Posterior cingulate gyrus (tissue), 11 donors: ENCODE measurements at places on chromosomes 1 and 21.

DNA sequence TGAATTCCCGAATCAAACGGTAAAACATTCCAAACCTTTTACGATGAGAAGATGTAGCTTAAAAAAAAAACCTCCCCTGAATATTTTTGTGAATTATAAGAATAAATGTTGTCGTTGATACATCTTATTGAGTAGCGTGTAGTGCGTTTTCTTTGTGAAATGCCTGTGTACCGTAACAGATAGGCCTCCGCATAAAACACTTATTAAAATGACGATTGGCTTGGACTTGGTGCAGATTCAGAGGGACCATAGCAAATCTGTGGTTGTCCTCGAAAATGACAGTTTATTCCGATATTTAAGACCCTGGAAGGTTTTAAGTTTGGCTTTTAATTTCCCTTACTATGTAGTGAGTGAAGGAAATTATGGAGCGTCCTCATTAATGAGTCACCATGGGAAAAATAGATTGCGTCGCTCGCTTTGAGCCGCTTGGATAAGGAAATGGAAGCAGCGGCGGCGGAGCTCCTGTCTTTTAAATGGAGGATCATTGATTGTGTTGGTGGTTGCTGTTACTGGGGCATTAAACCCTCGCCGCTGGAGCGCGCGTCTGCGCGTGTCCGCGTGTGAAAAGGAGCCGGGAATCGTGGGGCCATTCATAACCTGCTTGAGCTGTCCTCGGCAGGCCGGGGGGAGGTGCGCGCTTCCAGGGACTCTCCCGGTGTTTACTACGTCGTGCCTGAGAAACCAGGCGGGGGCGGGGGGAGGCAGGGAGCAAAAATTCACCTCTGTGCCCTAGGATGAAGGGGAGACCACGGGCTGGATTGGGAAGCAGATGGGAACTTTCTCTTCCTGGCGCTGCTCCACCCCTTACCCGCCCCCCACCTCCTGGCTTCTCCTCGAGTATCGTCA lies 1.6 kb downstream of the SPEN start:
- DNase-seq = peak; percentile 91

GRCh38 chr1:98496256-98496995 lies 165.1 kb upstream of the SNX7 start:
- no peak for DNase-seq

DNA sequence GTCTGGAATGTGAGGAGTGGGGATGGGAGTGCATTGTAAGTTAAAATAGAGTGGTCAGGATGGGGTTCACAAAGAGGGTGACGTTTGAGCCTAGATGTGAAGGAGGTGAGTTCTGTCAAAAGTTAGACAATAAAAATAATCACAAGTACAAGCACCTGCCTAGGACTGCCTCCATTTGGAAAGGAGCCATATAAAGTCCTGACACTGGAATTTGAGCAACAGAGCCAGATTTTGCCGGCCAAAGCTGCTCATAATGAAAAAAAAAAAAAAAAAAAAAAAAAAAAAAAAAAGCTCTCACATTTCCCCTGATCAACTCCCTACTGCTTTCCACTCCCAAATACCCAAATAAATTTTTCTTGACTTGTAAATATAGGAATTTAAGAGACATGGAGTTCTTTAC lies 4.1 kb downstream of the PALMD start:
- no peak for DNase-seq

- no peak for DNase-seq
These were observed 140.7 kb upstream of the SPAG17 start for GRCh38 chr1:118325550-118326225.

DNA sequence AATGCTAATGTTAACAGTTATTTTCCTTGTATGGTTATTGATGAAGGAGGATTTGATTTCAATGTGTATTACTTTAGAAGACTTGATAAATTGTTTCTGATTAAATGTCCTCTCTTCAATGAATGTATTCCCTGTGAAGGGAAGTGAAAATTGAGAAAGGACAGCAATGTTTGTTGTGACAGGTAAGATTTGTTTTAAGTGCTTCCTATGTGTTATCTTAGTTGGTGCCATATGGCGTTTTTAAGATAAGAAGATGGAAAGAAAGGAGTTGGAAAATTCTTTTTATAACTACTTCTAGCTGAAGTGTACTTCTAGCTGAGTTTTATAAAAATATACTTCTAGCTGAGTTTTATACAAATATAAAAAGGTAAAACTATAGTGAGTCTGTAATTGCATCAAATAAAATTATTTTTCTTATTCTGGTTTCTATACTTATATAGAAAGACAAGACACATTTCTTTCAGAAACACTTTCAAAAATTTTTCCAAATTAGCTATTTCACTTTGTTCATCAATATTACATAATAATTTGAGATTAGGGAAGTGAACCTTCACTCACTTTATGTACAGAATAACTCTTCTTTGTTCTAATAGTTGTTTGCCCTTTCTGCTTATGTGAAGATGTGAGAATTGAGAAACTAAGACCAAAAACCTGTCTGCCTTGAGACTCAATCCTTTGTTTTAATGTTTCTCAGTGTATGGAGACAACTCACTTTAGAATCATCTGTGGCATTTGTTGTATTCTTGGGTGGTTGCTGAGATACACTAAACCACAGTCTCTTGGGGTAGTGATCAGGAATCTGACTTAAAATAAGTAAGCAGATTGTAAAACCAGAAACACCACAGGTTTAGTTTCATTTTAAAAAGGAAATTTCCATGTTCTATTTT lies 382.9 kb upstream of the B3GALT2 start:
- DNase-seq = no peak

GRCh38 chr1:175499595-175500382 lies 243.6 kb downstream of the TNR start:
- DNase-seq = no peak
